ENCODE measurements at places on chromosomes 3 and 15. TPM values are rescaled to one million over a fixed set of nuclear protein-coding genes. Genes with fewer than 3 reads are reported as not detected.

Gene CLDN18
- not detected for total RNA-seq

Gene CSPG5
- 0.78 TPM for total RNA-seq

Gene PLXNB1
- 5.1 TPM for total RNA-seq

Gene CLSTN2
- total RNA-seq = not detected

Gene ALDH1A3
- total RNA-seq = not detected

Gene EID1
- total RNA-seq = 73.6 TPM

Gene DAZL
- total RNA-seq = not detected

Gene TXNRD3
- 2.5 TPM for total RNA-seq

Gene GOLGA6L9
- total RNA-seq = 2.1 TPM

Gene LRRC49
- 0.14 TPM for total RNA-seq

Gene TCF12
- 61.1 TPM for total RNA-seq

Gene MYL3
- total RNA-seq = not detected

Gene CHRNA5
- 6.5 TPM for total RNA-seq

Gene DISP2
- 0.04 TPM for total RNA-seq

Gene ATP10A
- 20.5 TPM for total RNA-seq

GRCh38 chr3:38458796-38459498, 5.3 kb downstream of the ACVR2B start:
- no peaks in the 10 kb centered on the region for H3K27me3 ChIP-seq
- peaks cover 5% of the 10 kb centered on the region for H3K4me1 ChIP-seq
- no peaks in the 10 kb centered on the region for H3K36me3 ChIP-seq
- no peak overlapping the region for H3K27ac ChIP-seq
- no peak overlapping the region for H3K4me3 ChIP-seq
- no peak for DNase-seq

GRCh38 chr15:80984856-80985255, 4.8 kb downstream of the MESD start:
- H3K36me3 ChIP-seq = peaks cover 36% of the 10 kb centered on the region
- H3K4me1 ChIP-seq = peaks cover 55% of the 10 kb centered on the region
- no peak overlapping the region for H3K4me3 ChIP-seq

- DNase-seq = no peak
- no peaks in the 10 kb centered on the region for H3K4me1 ChIP-seq
- H3K4me3 ChIP-seq = no peak overlapping the region
- H3K27me3 ChIP-seq = no peaks in the 10 kb centered on the region
Measured at GRCh38 chr3:113329757-113330156, 111.5 kb downstream of the CFAP44 start.

DNA sequence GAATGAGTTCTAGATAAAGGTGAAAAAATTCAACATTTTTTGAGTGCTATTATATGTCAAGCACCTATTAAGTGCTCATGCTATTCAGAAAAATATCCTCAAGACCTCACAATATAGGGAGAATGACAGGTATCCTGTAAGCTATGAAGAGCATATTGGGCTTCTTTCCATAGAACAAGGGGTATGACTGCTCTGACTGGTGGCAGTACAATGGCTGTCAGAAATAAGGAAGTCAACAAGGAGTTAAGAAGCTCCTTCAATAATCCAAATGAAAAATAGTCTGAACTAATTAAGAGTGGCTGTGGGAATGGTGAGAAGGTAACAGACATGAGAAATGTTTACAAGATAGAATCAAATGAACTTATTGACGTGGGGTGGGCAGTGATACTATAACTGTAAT, 24.7 kb downstream of the NPTN start:
- no peak for DNase-seq
- H3K27ac ChIP-seq = no peak overlapping the region
- no peak overlapping the region for H3K4me3 ChIP-seq
- peaks cover 54% of the 10 kb centered on the region for H3K4me1 ChIP-seq

GRCh38 chr3:127959873-127960272, 44.8 kb downstream of the KBTBD12 start:
- no peaks in the 10 kb centered on the region for H3K36me3 ChIP-seq
- H3K4me1 ChIP-seq = no peaks in the 10 kb centered on the region
- H3K4me3 ChIP-seq = no peak overlapping the region
- DNase-seq = peak; percentile 17
- no peak overlapping the region for H3K27ac ChIP-seq
- peaks cover 5% of the 10 kb centered on the region for H3K27me3 ChIP-seq

DNA sequence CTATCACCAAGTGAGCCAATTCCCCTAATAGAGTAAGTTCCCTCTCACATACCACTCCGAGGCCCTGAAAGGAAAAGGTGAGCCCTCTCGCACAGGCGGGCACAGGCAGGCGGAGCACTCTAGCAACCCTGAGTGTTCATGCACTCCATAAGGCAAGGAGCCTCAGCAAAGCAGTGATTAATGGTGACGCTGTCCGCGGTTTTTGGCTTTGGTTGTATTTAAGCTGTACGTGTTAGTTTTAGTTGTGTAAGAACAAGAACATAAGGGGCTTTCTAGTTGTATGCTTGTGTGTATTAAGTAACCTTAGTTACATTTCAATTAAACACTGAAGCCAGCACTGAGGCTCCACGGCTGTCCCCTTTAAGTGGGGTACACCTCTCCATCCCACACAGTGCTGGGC, 33.1 kb downstream of the KLHL25 start:
- no peaks in the 10 kb centered on the region for H3K36me3 ChIP-seq
- no peaks in the 10 kb centered on the region for H3K4me1 ChIP-seq
- no peak overlapping the region for H3K4me3 ChIP-seq
- no peak for DNase-seq

GRCh38 chr3:62587579-62588031, 214.3 kb upstream of the FEZF2 start:
- no peaks in the 10 kb centered on the region for H3K36me3 ChIP-seq
- no peaks in the 10 kb centered on the region for H3K27me3 ChIP-seq
- no peak overlapping the region for H3K4me3 ChIP-seq
- no peaks in the 10 kb centered on the region for H3K4me1 ChIP-seq
- no peak overlapping the region for H3K27ac ChIP-seq
- DNase-seq = no peak

DNA sequence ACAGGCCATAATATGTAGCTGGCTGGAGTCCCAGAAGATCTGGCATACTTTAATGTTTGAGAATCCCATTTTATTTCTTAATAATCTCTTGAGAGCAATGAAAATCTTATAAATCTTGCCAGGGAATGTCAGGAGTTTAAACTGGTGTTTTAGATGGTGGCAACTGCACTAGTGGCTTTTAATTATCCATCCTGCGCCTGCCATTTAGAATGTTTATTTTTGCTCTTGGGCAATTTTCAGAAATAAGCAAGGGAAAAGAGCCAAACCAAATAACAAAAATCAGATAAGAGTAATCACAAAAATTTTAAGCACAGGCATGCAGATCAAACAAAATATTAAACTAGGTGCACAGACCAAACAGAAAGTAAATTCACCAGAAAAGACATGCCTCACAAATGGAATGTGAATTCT, 41.9 kb upstream of the UBP1 start:
- DNase-seq = no peak
- H3K4me1 ChIP-seq = no peaks in the 10 kb centered on the region

- H3K36me3 ChIP-seq = peaks cover 34% of the 10 kb centered on the region
- H3K4me3 ChIP-seq = no peak overlapping the region
- no peak overlapping the region for H3K27ac ChIP-seq
Measured at GRCh38 chr15:30925686-30926085, 22.0 kb downstream of the FAN1 start.

GRCh38 chr3:191884132-191884531, 423.2 kb downstream of the PYDC2 start:
- no peak overlapping the region for H3K27ac ChIP-seq
- no peaks in the 10 kb centered on the region for H3K36me3 ChIP-seq

- no peaks in the 10 kb centered on the region for H3K36me3 ChIP-seq
- no peak overlapping the region for H3K4me3 ChIP-seq
- H3K4me1 ChIP-seq = no peaks in the 10 kb centered on the region
Measured at GRCh38 chr15:69939513-69940440, 157.9 kb downstream of the TLE3 start.

DNA sequence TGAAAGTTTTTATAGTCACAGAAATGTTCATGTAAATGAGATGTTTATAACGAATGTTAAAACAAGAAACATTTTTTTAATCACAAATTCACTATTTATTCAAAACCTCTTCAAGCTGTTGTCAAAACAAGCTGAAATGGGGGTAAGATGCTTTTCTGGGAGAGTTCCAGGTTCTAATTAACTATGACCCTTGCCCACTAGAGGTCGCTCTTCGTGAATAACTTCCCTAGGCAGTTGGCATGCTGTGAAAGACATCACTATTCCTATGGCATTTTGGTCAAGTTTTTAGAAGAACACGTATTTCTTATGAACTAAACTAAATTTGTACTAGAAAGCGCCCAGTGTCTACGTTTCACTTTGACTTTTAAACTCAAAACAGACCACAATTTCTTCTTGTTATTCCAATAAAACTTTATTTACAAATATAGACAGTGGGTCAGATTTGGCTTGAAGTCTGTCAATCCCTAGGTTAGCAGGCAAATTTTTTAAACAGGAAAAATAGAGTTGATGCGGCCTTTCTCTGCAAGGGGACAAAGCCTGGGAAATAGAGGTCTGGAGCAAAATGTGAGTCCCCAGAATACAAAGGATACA, 62.8 kb upstream of the CMTM8 start:
- H3K4me1 ChIP-seq = peaks cover 8% of the 10 kb centered on the region
- H3K4me3 ChIP-seq = no peak overlapping the region
- no peaks in the 10 kb centered on the region for H3K27me3 ChIP-seq
- peaks cover 13% of the 10 kb centered on the region for H3K36me3 ChIP-seq
- DNase-seq = peak; percentile 73

DNA sequence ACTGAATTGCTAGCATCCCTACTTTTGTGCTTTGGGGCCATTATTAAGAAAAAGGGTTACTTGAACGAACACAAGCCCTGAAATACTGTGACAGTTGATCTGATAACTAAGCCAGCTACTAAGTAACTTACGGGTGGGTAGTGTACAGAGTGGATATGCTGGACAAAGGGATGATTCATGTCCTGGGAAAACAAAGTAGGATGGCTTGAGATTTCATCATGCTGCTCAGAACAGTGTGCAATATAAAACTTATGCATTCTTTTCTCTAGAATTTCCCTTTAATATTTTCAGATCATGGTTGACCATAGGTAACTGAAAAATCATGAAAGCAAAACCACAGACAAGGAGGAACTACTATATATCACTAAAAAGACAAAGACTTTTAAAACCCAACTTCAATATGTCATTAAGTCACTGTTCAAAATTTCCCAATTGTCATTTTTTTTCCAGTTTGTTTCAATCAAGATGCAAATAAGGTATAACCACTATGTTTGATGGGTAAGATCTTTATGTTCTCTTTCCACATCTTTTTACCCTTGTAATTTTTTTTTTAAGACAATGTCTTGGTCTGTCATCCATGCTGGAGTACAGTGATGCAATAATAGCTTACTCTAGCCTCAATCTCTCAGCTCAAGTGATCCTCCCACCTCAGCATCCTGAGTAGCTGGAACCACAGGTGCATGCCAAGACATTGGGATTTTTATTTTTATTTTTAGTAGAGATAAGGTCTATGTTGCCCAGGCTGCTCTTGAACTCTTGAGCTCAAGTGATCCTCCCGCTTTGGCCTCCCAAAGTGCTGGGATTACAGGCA, 67.7 kb downstream of the IFT80 start:
- no peak for DNase-seq
- no peaks in the 10 kb centered on the region for H3K27me3 ChIP-seq
- no peak overlapping the region for H3K27ac ChIP-seq
- peaks cover 11% of the 10 kb centered on the region for H3K36me3 ChIP-seq
- no peaks in the 10 kb centered on the region for H3K4me1 ChIP-seq

- H3K4me1 ChIP-seq = peaks cover 10% of the 10 kb centered on the region
- H3K27me3 ChIP-seq = peaks cover 35% of the 10 kb centered on the region
- peak; percentile 31 for DNase-seq
- no peaks in the 10 kb centered on the region for H3K36me3 ChIP-seq
- no peak overlapping the region for H3K4me3 ChIP-seq
Measured at GRCh38 chr15:48940508-48940907, 23.2 kb downstream of the SHC4 start.

All from activated CD4-positive, alpha-beta T cell treated with anti-CD3 and anti-CD28 coated beads for 36 hours (primary cell).